NCI-H774 (cell line): ENCODE measurements at places on chromosomes 2 and 18.

DNA sequence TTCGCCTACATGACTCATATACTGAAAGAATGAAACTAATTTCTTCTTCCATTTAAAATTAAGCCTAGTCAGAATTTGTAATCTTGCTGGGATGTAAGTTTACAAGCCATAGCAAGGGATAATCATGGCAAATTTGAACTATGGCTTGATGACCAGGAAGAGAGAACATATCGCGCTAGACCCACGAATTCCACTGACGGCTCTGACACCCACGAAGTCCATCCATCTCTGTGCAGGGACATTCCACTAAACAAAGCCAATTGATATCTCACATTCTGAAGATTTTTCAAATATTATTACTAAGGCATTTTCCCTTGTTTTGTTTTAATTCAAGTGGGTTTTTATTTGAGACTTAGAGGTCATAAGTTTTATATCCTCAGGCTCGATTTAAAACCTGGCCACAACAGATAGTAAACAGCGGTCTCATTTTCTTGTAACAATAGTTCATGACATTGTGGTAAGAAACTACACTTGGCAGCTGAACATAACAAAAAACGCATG lies 113.0 kb downstream of the QPCT start:
- no peak for DNase-seq

DNA sequence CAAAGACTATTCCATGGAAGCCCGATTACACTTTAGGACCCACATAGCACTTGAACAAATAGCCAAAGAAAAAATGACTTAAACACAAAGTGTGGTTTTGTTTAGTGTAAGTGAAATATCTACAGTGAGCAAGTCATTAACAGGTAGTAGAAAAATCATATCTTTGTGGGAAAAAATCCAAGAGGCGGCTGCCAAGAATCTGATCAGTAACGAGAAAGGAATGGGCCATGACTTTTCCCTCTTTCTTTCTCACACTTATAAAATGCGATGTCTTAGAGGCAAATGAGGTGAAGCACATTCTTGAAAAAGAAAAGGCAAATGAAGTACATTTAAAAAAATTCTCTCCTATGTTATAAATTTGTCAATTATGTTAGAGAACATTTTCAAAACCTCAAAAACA lies 12.9 kb upstream of the GEMIN6 start:
- no peak for DNase-seq

- DNase-seq: no peak
These were observed 265.4 kb downstream of the TRIB2 start for GRCh38 chr2:12982149-12982584.

GRCh38 chr2:145597809-145598208 lies 1077.9 kb upstream of the ZEB2 start:
- no peak for DNase-seq

GRCh38 chr2:201084863-201085262 lies 13.1 kb downstream of the NDUFB3 start:
- DNase-seq: no peak

DNA sequence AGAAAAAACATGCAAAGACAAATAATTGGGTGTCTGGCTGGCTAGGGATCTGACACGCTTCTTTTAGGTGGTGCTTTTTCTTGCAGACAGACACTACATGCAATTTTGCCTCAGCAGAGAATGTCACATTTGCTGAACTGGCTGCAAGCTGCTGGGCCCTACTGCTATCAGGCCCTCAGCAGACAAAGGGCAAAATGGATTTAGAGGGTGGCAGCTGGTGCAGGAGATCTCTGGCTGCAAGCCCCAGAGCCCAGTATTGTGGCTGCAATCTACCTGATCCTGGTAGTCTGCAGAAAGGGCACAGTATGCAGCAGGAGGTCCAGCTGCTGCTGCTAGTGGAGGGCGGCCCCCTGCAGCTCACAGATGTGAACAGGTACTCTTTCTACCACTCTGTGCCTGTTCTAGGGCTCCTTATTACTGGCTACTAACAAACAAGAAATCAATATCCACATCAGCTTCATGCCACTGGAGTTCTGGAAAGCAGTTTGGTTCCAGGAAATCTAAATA lies 796.7 kb upstream of the CELF4 start:
- DNase-seq: no peak

- DNase-seq: no peak
These were observed 416.6 kb downstream of the TMX3 start for GRCh38 chr18:68298330-68298729.

DNA sequence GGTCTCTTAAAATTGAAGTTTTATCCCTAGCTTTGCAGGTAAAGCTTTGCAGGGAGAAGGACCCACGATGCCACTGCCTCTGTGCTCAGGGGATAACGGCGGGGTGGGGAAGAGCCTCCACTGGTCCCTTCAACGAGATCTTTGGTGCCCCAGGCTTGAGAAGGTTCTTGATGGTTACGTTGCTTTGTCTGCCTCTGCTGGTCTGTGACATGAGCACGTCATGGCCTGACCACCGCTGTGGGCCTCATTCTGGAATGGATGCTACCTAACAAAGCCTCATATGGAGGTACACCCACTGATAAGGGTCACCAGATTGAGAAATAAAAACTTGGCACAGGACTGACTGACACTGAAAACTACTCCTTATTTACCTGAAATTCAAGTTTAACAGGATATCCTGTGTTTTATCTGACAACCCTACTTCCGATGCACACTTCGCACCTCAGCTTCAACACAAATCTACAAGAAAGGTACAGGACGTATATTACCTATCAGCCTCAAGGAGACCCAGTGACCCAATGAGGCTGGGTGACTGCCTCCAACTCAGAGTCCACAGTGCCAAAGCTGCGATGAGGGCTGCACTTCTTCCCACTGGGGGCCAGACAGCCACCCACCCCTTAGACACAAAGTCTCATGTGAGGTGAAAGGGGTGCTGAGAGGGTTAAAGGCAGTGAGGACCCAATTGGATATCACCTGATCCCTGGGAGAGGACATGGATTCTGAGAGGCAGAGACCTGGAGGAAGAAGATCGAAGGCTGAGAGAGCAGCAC lies 64.9 kb downstream of the EIPR1 start:
- DNase-seq: no peak

GRCh38 chr18:60047556-60047955 lies 147.8 kb downstream of the PMAIP1 start:
- DNase-seq: no peak

GRCh38 chr2:212915121-212915782 lies 236.2 kb downstream of the IKZF2 start:
- no peak for DNase-seq

- no peak for DNase-seq
These were observed 212.2 kb downstream of the FHOD3 start for GRCh38 chr18:36509646-36510197.
